ENCODE measurements at places on chromosomes 16 and 17.
A peak's percentile ranks its signal among the peaks of the same experiment; 100 is the strongest.

DNA sequence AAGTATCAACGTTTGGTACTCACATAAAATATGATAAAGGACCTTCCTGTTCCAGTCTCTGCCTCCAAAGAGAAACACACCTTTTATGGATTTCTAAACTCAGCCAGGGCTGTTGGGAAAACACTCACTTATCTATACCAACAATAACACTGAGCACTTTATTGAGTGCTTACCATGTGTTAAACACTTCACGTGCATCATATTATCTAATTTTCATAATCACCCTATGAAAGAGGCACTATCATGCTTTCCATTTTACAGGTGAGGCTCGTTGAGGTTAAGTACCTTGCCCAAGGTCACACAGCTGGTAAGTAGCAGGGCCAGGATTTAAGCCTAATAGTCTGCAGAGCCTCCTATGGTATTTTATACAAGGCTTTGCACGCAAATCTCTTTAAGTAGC lies 251.5 kb upstream of the SOX9 start:
- no peak for DNase-seq

GRCh38 chr16:55817236-55817912 lies 15.5 kb downstream of the CES1 start:
- no peak for DNase-seq

DNA sequence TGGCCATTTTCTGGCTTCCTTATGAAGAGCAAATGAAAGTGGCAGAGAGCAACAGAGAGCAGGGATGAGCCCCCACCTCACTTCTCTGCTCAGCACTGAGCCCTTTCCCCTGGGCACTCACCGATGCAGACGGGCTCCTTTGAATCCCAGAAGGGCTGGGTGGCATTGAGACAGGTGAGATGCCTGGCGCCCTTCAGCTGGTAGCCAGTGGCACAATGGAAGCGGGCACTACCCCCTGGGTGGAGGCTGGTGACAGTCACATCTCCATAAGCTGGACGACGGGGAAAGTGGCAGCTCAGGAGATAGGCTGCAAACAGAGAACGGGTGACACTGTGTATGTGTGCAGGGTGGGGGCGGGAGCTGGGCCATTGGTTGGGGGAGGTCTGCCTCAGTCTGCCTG lies 12.5 kb upstream of the PHF12 start:
- no peak for DNase-seq

DNA sequence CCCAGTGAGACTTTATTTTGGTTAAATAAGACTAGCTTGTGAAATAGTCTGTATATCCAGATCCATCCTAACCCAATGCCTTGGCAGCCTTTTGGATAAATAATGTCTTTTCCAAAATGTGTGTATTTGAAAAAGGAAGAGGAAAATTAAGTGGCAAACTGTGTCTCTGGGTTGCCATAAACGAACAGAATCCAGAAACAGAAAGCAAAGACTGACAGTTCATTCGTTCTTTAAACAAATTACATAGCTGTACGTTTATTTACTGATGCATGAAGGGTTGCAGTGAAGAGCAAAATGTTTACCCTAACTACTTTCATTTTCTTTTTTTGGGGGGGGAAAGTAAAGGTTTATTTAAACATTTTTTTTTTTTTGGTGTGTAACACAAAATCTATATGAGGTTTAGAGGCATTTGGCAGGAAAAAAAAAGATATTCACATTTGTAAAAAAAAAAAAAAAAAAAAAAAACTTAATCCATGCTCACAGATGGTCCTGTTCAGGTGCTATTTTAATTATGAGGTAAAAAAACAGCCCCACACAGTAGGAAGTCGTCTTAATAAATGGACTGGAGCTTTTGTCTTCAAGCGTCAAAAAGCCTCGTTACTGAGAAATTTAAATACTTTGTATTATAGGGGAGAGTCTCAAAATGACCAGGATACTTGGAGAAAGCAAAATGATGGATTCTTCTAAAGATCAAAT lies 245.9 kb downstream of the FTO start:
- no peak for DNase-seq

- DNase-seq = no peak
These were observed 18.2 kb downstream of the MYH8 start for GRCh38 chr17:10403589-10403988.

- no peak for DNase-seq
These were observed 9.5 kb upstream of the CDH15 start for GRCh38 chr16:89161763-89162713.

DNA sequence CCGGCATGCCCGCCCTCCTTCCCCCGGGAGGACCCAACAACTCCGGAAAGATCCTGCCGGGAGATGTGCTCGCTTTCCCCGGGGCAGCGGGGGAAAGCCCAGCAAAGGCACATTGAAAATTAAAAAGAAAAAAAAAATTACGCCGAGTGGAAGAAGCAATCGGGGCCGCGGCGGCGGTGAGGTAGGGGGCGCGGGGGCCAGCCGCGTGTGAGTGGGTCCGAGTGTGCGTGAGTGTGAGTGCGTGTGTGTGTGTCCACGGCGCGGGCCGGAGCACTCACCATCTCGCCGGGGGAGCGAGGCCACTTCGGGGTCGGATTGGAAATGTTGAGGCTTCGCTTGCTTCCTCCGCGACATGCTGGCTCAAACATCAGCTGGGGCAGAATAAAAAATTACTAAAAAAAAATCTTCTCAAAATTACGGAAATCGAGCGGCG lies at the start of gene SALL1:
Gene SALL1 (minus strand): TSS at position 383 of the 433 bp plus-strand sequence. CDS start 29 bp downstream, at position 354.
- no peak for DNase-seq

DNA sequence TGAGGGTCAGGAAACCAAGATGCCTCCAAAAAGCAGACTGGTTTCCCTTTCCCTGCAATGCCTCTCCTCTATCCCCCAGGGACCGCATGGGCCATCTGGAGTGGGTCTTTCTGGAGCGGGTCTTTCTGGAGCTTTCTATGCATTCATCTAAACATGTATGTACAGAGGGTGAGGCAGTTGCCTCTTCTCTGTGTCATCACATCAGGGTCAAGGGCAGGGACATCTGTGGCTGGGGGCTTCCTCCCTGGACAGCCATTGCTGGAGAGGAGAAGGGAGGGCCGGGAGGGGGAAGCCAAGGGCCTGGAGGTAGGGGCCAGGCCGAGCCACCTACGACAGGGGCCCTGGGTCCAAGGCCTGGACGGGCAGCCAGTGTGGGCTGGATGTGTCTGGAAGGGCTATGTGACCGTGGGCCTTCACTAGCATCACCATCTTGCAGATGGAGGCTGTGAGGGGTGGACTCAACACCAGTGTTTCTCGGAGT lies 840 bp downstream of the ADCY7 start:
- no peak for DNase-seq

DNA sequence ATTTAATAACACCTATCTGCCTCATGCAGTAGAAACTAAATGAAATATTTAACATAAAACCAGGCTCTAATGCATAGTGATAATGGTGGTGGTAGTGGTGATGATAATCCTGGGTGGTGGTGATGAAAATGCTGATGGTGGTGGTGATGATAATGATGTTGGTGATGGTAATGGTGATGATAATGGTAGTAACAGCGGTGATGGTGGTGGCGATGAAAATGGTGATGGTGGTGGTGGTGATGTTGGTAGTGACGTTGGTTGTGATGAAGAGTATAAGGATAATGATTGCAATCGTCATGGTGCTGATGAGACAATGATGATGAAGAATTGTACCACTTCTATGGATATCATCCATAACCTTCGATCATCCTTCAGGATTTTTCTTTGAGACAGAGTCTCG lies 173.7 kb upstream of the CDH11 start:
- DNase-seq = no peak

- no peak for DNase-seq
These were observed 186.6 kb upstream of the SALL1 start for GRCh38 chr16:51337662-51338061.

DNA sequence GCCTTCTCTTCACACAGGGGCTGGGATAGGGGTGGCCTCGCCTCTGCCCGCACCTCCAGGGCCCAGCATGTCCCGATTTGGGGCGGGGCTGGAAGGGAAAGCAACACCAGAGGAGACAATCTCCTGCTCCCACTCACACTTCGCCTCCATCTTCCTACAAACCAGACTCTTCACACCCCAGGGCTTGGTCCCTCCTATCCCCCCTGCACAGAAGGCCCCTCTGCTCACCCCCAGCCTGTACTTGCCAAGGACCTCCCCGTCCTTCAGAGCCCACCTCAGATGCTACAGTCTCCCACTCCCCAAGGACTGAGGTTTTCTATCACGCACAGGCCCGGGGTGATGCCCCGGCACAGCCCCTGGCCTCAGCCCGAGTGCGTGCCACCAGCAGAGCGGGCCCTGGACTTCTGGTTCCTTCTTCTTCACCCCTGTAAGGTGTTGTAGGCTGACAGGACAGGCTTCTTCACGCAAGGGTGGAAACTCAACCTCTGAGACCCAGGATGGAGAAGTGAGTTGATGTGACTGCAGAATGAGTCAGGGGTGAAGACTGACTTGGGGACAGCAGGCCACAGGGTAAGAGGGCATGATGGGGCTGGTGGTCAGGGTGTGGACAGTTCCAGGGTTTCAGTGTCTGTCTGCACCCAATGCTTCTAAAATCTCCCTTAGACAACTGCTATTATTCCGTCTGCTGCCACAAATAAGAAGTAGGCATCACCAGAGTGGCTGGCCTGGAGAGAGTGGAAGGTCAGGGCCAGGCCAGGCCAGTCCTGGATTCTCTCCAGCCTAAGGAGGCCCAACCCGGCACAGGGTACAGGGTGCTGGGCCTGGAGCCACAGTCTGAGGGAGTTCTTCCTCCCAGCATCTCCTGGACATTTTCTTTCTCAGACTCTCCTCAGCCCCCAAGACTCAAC lies 2.5 kb downstream of the ITGAE start:
- no peak for DNase-seq

DNA sequence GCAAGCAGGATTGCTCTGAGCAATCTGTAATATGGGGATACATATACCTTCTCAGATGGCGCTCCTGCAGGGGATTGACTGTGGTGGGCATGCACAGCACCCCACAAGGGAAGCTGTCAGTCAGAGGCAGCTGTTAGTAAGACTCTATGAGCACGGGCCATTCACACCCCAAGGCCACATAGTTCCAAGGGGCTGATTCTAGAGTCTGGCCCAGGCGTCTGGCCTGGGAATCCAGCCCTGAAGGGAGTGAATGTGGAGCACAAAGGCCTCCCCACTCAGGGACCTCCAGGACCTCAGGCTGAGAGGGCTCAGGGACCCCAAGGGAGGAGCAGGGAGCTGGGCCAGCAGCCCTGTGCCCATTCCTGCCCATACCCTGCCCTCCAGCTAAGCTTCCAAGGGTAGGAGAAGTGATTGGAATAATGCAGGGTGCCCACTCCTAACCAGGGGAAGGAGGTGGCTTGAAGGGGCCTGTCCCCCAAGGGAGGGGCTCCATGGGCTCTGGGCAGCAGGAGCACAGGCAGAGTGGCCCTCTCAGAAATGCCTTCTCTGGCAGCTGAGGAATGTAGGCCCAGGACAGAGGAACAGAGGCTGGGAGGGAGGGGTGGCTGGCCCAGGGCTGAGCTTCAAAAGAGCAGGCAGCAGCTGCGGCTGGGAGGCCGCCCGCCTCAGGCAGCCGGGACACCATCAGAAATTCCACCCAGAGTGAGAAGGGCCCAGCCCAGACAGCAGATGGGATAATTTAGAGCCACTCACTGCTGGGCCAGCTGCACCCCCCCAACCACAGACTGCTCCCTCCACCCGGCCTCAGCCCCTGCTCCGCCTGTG lies 48.9 kb upstream of the MRPS23 start:
- DNase-seq = no peak

- no peak for DNase-seq
These were observed 577.5 kb downstream of the RBFOX1 start for GRCh38 chr16:7910116-7910515.

DNA sequence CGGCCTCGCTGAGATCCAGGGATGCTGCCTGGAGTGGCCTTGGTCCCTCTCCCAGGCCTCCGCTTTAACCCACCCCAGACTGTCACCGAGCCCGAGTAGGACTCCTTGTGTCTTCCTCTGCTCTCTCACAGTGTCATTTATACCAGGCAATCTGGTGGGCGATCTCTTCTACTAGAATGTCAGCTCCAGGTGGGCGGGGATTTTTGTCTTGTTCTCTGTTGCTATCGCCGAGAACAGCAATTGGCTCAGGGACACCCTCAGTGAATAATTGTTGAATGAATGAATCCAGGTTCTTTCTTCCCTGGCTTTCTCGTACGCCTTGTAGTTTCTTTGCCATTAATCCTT lies 591 bp downstream of the DHX38 start:
- DNase-seq = no peak

- DNase-seq = no peak
These were observed 9.4 kb downstream of the RPAIN start for GRCh38 chr17:5429191-5429887.

GRCh38 chr17:76643553-76644148 lies at the start of gene ST6GALNAC1:
ST6GALNAC1 (minus strand) TSS chr17:76643757; CDS start chr17:76643638, 119 bp downstream.
- DNase-seq = peak; percentile 88

DNA sequence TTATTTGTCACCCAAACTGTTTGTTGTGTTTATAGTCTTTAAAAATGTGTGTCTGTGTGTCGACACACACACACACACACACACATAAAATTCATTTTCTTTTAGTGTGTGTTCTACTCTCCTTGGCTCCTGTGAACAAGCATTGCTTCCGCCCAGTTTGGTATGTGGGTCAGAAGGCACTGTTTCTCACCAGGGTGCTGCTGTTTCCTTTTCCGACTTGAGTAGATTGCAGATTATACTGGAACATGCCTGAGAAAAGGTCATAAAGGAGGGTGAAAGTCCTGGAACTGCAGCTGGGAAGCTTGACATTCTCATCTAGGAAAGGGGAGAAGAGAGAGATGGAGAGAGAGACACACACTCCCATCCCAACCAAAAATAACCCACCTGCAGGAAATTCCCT lies 330.3 kb downstream of the BCAS3 start:
- no peak for DNase-seq

- no peak for DNase-seq
These were observed 41.8 kb upstream of the NUDT7 start for GRCh38 chr16:77680496-77680895.

DNA sequence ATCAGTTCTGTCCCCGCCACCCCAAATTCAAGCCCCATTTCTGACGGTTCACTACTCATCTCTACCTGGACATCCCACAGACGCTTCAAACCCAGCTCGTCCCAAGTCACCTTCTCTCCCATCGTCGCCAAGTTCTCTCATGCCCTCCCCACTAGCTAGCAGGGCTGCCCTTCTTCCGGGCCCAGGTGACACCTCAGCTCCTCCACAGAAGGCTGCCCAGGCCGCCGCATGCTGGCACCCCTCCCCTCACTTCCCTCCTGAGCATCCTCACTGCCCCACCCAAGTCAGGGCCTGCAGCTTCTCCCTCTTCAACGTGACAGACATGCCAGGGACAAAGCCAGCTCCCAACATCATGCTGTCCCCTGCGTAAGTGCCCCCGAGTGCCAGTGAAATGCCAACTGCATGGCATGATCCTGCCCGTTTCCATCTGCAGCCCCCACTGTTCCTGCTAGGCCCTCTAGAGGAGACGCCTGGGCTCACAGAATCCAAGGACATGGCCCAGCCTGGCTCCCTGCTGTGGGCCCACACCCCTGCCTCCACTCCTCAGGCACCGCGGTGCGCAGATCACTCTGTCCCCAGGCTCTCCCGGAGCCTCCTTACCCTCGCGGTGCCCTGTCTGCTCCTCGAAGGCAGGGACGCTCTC lies 5.9 kb downstream of the CYB561 start:
- DNase-seq = no peak

GRCh38 chr17:82236142-82236971 lies 7.5 kb downstream of the SLC16A3 start:
- DNase-seq = no peak

Measured in LNCaP clone FGC (cell line).